Stimulated activated CD4-positive, alpha-beta T cell treated with anti-CD3 and anti-CD28 coated beads, Interleukin-12 subunit alpha, Interleukin-12 subunit beta, amount 100 ng/mL, for 24 hours (primary cell): ENCODE measurements at places on chromosomes 2 and 18.

- no peak for DNase-seq
Measured at GRCh38 chr2:12177455-12178288, 431.2 kb downstream of the LPIN1 start.

DNA sequence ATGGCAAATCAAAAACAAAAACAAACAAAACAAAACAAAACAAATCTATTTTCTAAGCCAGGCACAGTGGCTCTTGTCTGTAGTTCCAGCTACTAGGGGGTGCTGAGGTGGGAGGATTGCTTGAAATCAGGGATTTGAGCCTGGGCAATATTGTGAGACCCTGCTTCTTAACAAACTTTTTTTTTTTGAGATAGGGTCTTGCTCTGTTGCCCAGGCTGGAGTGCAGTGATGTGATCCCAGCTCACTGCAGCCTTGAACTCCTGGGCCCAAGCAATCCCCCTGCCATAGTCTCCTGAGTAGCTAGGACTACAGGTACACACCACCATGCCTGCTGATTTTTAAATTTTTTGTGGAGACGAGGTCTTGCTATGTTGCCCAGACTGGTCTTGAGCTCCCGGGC lies 6.2 kb downstream of the HPCAL1 start:
- no peak for DNase-seq

- DNase-seq: no peak
Measured at GRCh38 chr18:74795751-74796150, 198.1 kb downstream of the ZNF407 start.

DNA sequence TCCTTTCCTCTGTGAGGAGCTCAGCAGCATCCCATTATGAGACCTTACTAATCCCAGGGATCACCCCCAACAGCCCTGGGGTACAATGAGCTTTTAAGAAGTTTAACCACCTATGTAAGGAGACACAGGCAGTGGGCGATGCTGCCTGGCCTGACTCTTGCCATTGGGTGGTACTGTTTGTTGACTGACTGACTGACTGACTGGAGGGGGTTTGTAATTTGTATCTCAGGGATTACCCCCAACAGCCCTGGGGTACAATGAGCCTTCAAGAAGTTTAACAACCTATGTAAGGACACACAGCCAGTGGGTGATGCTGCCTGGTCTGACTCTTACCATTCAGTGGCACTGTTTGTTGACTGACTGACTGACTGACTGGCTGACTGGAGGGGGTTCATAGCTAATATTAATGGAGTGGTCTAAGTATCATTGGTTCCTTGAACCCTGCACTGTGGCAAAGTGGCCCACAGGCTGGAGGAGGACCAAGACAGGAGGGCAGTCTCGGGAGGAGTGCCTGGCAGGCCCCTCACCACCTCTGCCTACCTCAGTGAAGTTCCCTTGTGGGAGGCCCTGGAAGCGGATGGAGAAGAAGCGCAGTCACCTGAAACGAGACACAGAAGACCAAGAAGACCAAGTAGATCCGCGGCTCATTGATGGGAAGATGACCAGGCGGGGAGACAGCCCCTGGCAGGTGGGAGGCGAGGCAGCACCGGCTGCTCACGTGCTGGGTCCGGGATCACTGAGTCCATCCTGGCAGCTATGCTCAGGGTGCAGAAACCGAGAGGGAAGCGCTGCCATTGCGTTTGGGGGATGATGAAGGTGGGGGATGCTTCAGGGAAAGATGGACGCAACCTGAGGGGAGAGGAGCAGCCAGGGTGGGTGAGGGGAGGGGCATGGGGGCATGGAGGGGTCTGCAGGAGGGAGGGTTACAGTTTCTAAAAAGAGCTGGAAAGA lies 7.6 kb downstream of the PROC start:
- DNase-seq: no peak

DNA sequence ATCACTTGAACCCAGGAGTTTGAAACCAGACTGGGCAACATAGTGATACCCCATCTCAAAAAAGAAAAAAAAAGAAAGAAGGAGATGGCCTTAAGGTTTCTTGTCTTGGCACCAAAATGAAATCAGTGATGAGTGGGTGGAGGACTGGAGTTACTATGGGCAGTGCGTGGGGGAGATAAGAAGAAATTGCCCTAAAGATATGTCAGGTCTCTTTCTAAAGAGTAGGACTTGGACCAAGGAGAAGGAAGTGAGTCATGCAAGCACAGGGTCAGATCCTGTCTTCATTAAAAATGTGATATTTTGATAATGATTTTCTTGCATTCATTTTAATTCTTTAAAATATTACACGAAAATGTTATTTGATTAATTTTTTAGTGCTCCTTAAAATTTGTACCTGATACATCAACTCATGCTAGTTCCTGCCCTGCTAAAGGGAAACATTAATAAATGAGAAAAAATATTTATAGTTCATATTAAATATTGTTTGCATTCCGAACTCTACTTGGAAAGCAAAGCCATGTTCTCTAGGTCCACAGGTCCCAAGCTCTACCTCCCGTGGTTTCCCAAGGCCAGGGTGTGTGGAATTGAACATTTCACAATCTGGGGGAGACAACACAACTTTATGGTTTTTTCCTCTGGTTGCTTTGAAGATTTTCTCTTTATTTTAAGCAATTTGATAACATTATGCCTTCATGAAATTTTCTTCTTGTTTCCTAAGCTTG lies 62.6 kb upstream of the CTLA4 start:
- DNase-seq: no peak

- DNase-seq: no peak
Measured at GRCh38 chr18:40980171-40980570, 974.9 kb upstream of the PIK3C3 start.

DNA sequence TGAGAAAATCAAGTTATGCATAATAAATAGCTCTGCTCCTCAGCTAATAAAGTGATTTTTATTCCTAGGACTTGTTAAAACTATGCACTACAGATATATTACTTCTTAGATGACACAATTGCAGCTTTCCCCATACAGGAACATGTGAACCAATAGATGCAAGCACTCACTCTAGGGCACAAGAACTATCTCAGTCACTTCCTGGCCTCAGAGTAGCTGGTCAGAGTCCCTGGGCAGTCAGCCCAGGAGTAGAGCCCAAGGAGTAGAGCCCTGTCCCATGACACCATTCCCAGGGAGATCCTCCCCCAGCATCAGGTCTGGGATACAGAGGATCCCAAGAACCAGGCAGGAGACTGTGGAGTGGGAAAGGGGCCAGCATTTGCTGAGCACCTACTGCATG lies 2.7 kb downstream of the TNS1 start:
- DNase-seq: no peak

DNA sequence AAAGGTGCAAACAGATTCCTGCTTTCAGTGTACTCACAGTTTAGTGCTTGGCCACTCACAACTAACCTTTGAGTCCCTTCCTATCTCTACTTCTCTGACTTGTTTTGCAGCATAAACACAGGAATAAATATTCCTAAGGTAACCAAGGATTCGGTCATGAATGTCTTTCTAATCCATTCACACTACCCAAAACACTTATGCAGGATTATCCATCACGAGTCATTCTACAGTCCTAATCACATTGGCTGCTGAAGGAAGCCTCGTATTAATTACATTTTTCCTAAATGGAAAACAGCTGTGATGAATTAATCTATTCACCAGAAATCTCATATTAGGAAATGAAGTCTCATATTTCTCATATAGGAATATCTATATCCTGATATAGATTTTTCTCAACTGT lies 16.3 kb downstream of the RDH14 start:
- no peak for DNase-seq

GRCh38 chr2:239002954-239003623 lies 155.2 kb downstream of the TWIST2 start:
- no peak for DNase-seq
